ENCODE measurements at places on chromosomes 3 and 15.
A peak's percentile ranks its signal among the peaks of the same experiment; 100 is the strongest.

- DNase-seq, result no peak
Observed at GRCh38 chr3:136862617-136863322, 762 bp downstream of the NCK1 start.

- no peak for DNase-seq
Observed at GRCh38 chr3:43949594-43949993, 258.9 kb downstream of the ABHD5 start.

DNA sequence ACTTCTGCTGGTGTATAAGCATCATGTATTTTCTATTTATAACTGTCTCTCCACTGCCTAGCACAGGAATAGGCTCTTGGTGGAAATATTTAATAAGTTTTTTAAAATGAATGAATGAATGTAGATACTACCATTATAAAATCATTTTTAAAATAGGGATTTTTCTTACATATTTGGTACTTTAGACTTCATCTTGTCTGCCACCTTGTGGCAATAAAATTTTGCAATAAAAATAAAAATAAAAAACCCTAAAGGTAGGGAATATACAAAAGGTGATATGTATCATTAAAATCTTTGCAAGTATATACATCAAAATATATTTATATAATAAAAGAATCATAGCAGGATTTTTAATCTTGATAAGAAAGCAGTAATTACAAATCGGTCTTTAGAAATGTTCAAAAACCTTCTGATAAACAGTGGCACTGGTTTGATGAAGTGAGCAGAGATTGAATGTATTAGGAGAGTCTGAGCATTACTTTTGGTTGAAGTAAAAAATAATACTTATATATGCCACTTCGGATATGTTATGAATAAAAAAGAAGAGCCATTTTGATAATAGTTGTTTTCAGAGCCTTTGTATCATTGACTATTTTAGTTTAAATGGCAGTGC lies 95.2 kb downstream of the SPATA16 start:
- no peak for DNase-seq

DNA sequence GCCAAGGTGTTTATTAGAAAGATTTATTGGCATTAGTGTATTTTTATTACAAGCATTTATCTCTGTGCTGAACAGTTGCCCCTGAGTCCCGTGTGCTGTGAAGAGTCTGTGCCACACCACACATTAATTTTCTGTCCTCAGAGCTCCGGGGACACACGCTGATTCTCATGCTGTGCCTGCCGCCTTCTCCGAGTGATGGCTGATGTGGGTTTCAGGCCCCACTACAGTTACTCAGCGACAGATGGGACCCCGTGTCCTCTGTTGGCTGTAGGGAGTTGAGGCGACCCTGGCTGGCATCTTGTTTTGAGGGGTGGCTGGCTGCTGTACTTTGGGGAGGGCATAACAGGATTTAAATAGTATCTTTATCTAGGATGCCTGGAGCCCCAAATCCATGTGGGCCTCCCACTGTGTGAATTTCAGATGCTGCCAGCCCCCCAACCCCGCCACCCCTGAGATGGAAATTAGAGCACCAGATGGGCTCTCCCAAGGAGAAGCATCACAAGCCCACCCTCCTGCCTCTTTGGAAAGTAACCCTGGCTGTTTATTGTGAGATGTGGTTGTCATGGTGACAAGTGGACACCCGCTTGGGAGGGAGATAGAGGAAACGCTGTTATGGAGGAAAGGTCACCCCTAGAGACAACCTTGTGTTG lies 185.6 kb downstream of the APBA2 start:
- DNase-seq, result no peak

DNA sequence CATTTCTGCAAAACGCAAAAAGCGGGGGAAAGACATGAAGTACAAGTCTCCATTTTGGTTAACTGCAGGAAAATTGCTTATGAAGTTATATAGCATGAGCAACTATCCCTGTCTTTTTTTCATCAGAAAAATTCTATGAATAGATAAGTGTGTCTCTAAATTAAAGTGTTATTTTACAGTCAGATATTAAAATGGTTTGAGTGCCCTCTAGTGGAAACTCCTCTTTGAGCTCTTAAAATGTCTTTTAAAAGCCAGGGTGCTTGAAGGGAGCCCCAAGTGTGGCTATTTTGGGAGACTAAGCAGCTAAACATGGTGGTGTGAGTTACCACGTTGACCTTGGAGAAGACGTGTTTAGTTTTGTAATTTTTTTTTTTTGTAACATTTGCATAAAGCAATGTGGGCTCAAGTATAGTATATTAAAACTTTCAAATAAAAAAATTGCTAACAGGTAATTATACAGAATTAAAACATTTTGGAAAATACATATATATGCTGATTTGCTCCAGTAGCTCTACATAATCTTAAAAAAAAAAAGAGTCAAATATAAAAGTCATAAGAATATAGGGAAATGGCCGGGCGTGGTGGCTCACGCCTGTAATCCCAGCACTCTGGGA lies 77.2 kb downstream of the PPP2R3A start:
- DNase-seq, result peak; percentile 75

DNA sequence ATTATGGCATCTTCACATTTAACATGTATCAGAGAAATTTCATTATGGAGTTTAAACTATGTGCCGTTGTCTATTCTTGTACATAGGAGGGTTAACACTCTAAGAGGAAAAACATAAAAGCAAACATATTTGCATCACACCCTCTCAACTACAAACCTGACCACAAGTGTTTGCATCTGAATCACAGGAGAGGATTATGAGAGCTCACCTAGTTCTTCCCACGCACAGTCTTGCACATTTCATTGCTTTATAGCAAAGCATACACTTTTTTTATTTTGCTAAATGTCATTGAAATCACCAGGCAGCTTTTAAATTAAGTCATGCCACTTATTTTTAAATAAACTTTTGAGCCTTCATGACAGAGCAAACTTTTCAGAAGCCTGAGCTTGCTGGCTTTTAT lies 12.5 kb downstream of the TRAT1 start:
- DNase-seq, result no peak

GRCh38 chr3:71972031-71972430 lies 187.1 kb upstream of the PROK2 start:
- DNase-seq, result no peak

DNA sequence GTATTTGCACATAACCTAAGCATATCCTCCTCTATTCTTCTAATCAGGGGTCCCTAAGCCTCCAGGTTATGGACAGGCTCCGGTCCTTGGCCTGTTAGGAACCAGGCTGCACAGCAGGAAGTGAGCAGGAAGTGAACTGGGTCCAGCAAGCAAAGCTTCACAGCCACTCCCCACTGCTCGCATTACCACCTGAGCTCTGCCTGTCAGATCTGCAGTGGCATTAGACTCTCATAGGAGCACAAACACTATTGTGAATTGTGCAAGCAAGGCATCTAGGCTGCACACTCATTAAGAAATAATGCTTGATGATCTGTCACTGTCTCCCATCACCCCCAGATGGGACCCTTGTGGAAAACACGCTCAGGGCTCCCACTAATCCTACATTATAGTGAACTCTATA lies 9.8 kb downstream of the MSL2 start:
- DNase-seq, result no peak

- DNase-seq, result no peak
Observed at GRCh38 chr15:47796830-47797229, 79.5 kb downstream of the SEMA6D start.

- no peak for DNase-seq
Observed at GRCh38 chr3:98326945-98327344, 26.7 kb upstream of the OR5K4 start.

GRCh38 chr3:176692966-176693785 lies 504.1 kb downstream of the TBL1XR1 start:
- no peak for DNase-seq

DNA sequence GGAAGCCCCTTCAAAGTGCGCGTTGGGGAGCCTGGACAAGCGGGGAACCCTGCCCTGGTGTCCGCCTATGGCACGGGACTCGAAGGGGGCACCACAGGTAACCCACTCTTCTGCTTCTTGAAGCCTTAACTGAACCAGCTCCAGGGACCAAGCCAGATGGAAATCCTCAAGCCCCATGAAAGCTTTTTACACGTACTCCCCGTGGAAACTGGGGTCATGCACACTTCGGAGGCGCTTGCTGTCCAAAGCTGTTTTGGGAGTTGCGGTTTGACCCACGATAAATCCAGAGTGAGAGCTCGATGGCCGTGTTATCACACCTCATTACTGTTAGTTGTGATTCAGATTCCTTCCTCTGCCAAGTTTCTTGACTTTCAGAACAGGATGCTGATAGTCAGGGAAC lies 47.5 kb downstream of the DNASE1L3 start:
- no peak for DNase-seq

DNA sequence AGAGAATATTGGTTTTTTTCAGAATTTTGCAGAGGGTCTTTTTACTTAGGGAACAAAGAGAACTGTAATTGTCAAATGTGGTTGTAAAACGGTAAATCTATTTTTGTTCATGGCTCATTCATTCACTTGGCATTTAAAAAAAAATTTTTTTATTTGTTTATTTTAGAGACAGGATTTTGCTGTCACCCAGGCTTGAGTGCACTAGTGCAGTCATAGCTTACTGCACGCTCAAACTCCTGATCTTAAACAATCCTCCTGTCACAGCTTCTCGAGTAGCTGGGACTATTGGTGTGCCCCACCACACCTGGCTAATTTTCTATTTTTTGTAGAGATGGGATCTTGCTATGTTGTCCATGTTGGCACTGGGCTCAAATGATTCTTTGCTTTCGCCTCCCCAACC lies 301.8 kb downstream of the LPP start:
- DNase-seq, result no peak

DNA sequence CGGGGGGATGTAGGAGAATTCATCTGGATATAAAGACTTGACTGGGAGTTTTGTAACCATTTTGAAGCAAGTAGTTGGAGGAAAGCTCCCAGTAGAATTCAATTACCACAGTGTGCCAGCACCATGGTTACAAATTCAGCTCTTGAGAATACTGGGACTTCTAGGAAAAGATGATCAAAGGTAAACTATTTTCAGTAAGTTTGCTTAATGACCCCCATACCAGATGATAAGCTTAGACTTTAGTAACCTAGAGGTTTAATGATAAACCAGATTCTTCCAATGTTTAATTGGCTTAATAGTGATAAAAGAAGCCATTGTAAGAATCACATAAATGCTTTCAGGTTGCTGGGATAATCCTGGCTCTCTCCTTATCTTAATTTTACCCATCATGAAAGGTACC lies 22.3 kb downstream of the AP4E1 start:
- no peak for DNase-seq

GRCh38 chr3:151387432-151387831 lies 2.9 kb upstream of the P2RY12 start:
- DNase-seq, result no peak

DNA sequence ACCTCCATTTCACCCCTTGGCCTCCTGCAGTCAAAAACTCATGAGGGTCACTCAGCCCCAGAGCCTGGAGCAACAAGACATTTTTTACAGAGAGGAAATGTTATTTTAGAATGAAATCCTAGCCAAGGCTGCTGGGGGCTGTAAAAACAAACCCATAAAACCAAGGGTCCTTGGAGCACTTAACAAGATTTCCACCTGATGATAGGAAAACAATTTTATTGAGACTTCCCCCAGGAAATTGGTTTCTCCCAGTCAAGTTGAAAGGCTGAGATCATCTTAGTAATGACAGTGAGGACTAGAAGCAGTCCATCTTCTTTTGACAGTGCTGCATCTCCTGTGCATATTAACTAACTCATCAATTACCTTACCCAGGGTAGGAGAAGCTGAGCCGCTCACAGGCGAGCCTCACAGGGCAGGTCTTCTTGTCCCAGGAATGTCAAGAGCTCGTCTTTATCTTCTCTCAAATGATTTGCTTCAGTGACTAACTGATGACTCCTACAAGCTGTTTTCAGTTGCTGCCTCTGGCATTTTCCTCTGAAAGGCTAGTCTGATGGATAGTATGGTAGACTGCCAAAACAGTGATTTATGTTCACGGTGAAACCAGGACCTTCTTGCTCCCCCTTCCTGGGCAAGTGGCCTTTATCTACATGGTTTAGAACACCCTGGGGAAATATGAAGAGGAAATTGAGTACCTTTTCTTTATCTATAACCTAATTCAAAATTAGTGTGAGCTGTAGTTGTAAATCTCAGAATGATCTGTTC lies 34.6 kb upstream of the AEN start:
- DNase-seq, result no peak

GRCh38 chr3:197424674-197425484 lies 126.5 kb upstream of the DLG1 start:
- DNase-seq, result no peak

DNA sequence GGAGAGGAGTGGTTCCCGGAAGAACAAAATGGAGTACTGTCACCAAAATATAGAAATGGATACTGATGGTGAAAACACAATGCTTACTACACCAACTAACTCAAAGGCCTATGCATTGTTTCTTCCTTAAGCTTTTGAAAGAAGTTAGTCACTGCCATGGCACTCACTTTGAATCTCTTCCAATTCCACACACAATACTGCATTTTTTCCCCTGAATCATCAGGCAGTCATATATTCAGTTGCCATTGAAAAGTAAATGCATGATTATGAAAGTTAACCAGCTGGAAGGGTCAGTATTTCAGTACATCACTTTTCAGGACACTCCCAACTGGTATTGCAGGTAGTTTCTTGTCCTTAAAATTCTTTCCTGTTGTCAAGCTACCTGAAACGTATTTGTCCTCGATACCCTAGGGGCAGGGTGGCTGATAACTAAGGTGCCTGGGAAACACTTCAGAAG lies 9.0 kb upstream of the LRRFIP2 start:
- DNase-seq, result no peak

DNA sequence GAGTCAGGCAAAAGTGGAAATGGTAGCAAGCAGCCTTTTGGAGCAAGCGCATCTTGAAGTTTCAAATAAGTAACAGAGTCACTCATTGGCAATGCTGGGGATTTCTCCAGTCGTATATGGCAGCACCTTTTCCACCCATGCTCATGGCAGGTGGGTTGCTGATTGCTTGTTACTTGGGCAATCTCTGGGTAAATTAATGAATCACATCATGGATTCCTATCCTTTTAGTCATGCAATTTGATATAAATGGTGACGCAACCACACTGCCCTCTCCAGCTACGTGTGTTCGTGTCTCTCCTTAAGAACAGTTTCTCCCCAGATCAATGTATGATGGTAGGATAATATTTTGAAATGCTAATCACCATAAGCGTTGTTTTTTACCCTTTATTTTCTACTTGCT lies 339.9 kb upstream of the KCNH8 start:
- DNase-seq, result no peak

- no peak for DNase-seq
Observed at GRCh38 chr3:38519651-38520050, 23.5 kb downstream of the EXOG start.

DNA sequence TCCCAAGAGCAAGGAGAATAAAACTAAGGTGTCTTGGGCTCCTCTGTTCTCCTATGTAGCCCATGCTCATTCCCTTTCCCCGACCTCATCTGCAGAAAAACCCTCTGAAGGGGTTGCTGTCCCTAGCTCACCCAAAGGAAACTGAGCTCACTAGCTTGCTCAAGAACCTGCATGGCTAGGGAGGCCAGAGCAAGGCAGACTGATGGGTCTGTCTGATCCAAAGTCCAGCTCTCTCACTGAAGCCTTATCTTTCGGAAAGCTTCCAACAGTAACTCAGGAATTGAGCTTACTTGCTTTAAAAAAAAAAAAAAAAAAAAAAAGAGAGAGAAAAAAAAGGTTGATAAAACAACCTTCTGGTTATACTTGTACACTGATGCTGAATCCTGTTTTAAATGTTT lies 141.4 kb upstream of the TOPAZ1 start:
- no peak for DNase-seq
